ENCODE measurements at places on chromosomes 4 and X. TPM values are rescaled to one million over a fixed set of nuclear protein-coding genes. Genes with fewer than 3 reads are reported as not detected.

The PAGE4 gene
- not detected for total RNA-seq

- DNase-seq: no peak
These were observed 290.2 kb downstream of the CAMK2D start for GRCh38 chr4:113471146-113471860.

The DACH2 gene
- not detected for total RNA-seq

- DNase-seq: no peak
These were observed 161.2 kb upstream of the WDFY3 start for GRCh38 chr4:85127653-85128052.

- no peak for DNase-seq
These were observed 175.8 kb downstream of the GC start for GRCh38 chr4:71607780-71608677.

DNA sequence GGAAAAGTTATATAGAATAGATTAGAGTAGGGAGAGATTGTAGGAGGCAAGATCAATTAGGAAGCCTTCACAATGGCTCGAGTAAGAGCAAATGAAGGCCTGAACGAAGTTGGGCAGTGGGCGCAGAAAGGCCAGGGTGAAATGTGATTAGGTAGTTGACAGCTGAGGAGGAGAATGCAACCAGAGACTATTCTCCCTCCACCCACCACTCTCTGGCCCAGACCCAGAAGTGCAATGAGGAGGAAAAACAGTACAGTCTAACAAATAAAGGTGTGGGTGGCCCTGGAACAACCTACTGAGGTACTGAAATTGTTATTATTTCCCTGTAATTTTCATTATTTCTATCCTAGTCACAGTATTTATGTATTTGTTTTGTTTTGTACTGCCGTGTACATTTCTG, 176.7 kb downstream of the SLC39A8 start:
- DNase-seq: no peak

DNA sequence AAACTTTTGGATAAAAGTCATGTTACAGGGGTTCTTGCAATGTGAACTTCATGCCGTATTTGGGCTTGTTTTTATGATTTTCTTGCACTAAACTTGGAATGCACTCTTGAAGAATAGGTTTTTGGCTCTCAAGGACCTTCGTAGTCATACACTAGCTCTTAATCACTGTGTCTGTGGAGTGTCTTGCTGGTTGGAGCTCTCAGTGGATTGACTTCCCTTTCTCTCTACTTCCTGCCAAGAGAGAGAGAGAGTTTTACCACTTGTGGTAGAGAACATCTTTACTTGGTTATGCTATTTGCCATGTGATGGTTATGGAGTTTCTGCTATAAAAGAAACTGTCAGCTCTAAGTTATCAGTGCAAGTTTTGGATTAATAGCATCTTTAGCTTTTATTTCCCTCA, 112.4 kb downstream of the BMPR1B start:
- no peak for DNase-seq

The TRIM2 gene
- 58.6 TPM for total RNA-seq

GRCh38 chr4:99759346-99759984, 57.2 kb upstream of the DAPP1 start:
- DNase-seq: no peak

DNA sequence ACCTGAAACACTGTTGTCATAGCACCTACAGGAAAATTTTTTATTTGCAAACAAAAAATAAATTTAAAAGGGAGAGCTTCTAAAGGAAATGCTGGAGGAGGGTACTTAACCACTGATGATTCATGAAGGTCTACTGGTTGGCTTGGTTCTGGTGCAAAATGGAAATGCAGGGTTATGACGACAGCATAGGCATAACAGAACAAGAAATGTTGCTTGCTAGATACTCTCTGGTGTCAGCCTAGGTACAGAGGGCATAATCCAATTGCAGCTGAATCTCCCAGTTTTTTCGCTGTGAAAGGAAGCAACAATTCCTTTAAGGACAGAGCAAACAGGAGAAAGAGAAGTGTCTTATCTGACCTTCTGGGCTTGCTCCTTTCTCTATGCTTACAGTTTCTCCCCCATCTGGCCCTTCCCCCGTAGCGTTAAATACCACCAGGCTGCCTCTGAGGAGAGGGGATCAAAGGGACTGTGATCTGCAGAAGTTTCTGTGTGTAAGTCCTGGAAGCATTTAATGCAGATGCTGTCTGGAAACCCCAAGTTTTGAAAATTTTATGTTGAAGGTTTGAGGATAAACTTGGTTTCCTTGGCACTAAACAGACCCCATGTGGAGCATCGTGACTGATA, 23.7 kb upstream of the CASK start:
- no peak for DNase-seq
